ENCODE measurements at places on chromosomes 16 and 17.

DNA sequence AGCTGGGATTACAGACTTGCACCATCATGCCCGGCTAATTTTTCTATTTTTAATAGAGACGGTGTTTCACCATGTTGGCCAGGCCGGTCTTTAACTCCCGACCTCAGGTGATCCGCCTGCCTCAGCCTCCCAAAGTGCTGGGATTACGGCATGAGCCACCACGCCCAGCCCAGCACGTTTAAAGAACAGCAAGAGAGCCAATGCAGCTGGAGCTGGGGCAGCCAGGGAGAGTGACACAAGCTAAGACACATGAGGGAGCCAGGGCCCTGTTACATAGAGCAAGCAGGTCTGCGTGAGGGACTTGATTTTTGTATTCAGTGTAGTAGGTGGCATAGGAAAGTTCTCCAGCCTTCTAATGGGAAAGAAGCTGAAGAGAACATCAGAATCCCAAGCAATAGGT is 21.7 kb upstream of the GOSR2 start:
- H3K27ac ChIP-seq, result no peak overlapping the region
- no peak overlapping the region for H3K4me3 ChIP-seq
- DNase-seq, result no peak
- no peaks in the 10 kb centered on the region for H3K36me3 ChIP-seq

DNA sequence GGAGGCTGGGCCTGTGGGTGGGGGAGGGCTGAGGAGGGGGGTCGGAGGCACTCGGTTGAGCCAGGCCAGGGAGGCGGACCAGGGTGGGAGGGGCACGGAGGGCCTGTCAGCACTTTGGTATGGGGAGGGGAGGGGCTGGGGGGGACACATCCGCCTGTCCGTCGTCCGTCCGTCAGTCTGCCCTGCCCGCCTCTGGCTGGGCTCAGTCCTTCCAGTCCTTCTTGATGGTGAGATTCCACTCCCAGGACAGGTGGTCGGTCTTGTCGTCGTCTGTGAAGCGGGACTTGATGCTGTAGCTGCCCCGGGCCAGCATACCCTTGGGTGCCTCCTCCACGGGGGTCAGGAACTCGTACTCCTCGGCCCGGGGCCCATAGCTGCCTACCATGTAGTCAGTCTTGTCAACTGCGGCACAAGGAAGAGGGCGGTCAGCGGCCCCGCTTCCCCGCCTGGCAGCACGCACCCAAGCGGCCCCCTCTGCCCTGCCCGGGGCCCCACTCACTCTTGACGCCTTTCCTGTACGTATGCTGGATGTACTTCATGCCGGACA is 2.4 kb downstream of the ARHGDIA start:
- H3K4me3 ChIP-seq, result peak overlapping the region; percentile 74
- no peaks in the 10 kb centered on the region for H3K27me3 ChIP-seq
- H3K4me1 ChIP-seq, result peaks cover 41% of the 10 kb centered on the region
- H3K27ac ChIP-seq, result peak overlapping the region; percentile 99

DNA sequence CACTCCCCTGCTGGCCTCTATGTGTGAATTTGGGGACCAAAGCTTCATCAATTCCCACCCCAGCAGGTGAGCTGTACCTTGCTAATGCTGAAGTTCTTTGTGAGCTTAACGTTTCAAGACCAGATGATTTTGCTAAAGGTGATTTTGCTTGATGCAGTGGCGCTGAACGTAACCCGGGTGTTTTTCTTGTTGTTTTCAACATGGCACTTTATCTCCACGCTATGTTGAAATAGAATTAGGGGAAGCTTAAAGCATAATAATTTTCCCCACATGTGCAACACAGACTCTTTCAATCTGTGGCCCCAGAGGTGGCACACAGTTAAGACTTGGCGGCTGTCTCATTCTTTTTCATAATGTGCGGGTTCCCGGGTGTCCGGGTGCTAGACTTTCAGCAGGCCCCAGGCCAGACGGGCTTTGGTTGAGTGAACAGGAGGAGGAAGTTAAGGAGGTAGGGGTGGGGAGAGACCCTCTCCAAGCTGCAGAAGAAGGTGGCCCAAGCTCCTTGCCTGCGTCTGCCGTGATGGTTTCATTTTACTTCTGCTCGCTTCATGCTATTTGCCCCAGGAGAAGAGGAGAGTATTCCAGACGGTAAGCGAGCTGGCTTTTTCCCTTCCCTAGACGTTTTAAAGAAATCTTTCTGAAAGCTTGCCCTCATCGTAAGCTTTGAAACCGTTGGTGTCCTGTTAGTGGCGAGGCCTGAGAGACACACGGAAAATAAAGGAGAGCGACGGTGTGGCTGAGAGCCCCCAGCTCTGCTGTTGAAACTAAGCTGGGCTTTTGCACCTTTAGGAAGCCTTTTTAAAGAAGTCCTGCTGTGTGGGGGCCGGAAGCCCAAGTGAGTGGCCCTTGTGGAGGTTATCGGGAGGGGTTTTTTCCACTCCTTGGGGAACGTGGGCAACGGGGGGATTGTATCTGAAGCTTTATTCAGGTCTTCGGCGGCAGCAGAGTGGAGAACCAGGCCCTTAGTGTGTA is 4.2 kb downstream of the FOXC2 start:
- H3K4me1 ChIP-seq, result no peaks in the 10 kb centered on the region
- H3K36me3 ChIP-seq, result no peaks in the 10 kb centered on the region
- peaks cover 5% of the 10 kb centered on the region for H3K27me3 ChIP-seq
- H3K27ac ChIP-seq, result no peak overlapping the region

- no peak overlapping the region for H3K4me3 ChIP-seq
- H3K27ac ChIP-seq, result no peak overlapping the region
- DNase-seq, result no peak
- H3K4me1 ChIP-seq, result no peaks in the 10 kb centered on the region
Measured at GRCh38 chr17:73725794-73726515, 81.7 kb upstream of the SDK2 start.

DNA sequence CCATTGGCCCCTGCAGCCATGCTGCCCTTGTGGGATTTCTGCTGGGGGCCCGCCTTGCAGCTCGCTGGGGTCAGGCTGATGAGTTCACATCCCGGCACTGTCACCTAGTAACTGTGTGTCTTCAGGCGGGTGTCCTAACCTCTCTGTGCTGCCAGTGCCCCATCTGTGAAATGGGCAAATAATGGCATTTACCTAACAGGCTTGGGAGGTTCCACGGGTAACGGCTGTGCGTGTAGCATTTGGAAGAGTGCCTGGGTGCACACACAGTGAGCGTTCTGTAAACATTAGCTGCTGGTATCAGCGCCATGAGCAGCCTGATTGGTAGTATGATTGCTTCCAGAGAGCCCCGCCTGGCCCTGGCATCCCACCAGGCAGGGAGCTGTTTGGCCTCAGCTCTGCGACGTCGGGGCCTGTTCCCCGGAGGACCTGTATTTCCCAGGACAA is 167.3 kb upstream of the GSE1 start:
- no peak overlapping the region for H3K4me3 ChIP-seq
- no peaks in the 10 kb centered on the region for H3K36me3 ChIP-seq
- no peaks in the 10 kb centered on the region for H3K27me3 ChIP-seq

- H3K4me1 ChIP-seq, result no peaks in the 10 kb centered on the region
- H3K27me3 ChIP-seq, result peaks cover 9% of the 10 kb centered on the region
Measured at GRCh38 chr17:74971842-74972106, 785 bp downstream of the HID1 start.

GRCh38 chr17:799261-799660 is 17.1 kb downstream of the MRM3 start:
- H3K27me3 ChIP-seq, result no peaks in the 10 kb centered on the region
- H3K27ac ChIP-seq, result peak overlapping the region; percentile 36
- peaks cover 49% of the 10 kb centered on the region for H3K4me1 ChIP-seq
- no peak overlapping the region for H3K4me3 ChIP-seq
- DNase-seq, result no peak

DNA sequence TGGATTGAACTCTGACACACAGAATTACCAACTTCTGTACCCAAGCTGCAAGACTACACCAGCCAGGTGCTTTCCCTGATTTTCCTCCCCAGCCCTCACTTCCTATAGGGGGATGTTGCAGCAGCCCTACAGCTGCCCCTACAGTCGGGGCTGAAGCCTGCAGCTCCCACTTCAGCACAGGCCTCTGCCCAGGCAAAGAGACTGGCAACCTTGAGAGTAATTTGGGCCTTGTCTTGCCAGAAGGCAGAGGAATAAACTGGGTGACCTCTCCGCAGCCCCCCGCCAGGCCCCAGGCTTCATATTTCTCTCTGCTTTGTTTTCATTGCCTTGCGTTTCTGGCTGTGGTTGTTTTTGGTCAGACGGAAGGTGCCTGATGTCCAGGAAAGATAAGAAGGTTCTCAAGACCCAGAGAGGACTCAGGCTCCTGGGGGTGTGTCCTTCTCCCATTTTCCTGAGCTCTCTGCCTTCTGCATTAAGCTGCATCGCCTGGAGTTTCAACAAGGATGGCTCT is 32.0 kb downstream of the SLC6A4 start:
- H3K4me1 ChIP-seq, result no peaks in the 10 kb centered on the region
- DNase-seq, result no peak
- H3K27ac ChIP-seq, result no peak overlapping the region
- H3K4me3 ChIP-seq, result no peak overlapping the region

- H3K27me3 ChIP-seq, result no peaks in the 10 kb centered on the region
- DNase-seq, result no peak
- H3K4me1 ChIP-seq, result no peaks in the 10 kb centered on the region
- no peak overlapping the region for H3K27ac ChIP-seq
Measured at GRCh38 chr16:50925758-50926357, 184.0 kb downstream of the CYLD start.

DNA sequence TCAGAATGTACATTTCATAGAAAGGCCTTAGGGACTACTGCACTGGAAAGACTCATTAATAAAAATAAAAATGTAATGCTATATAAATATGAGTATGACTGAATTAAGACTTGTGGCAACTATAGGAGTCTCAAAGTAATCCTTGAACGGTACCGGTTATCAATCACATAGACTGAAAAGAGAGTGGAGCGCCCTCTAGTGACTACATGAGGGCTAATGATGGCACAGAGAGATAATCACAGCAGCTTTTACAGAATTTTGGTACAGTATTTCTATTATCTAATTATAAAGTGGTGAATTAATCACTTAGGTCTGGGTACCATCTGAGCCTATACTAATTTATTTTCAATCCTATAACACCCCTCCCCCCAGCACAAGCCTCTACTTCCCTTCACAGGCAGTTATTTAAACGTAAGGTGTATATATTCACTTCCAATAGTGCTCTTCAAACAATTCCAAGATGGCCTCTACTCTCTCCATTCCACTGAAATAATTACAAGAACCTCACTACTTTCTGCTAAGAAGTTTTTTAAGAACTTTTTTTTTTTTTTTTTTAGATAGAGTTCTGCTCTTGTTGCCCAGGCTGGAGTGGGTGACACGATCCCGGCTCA is 40.7 kb upstream of the ANKFY1 start:
- H3K4me3 ChIP-seq, result no peak overlapping the region
- DNase-seq, result no peak
- no peaks in the 10 kb centered on the region for H3K27me3 ChIP-seq
- H3K4me1 ChIP-seq, result peaks cover 23% of the 10 kb centered on the region
- peak overlapping the region; percentile 58 for H3K27ac ChIP-seq
- no peaks in the 10 kb centered on the region for H3K36me3 ChIP-seq

- no peaks in the 10 kb centered on the region for H3K27me3 ChIP-seq
- DNase-seq, result no peak
- H3K36me3 ChIP-seq, result no peaks in the 10 kb centered on the region
- no peaks in the 10 kb centered on the region for H3K4me1 ChIP-seq
- no peak overlapping the region for H3K4me3 ChIP-seq
Measured at GRCh38 chr16:7185165-7185564, 147.5 kb upstream of the RBFOX1 start.

GRCh38 chr16:76360404-76360803 is 83.2 kb downstream of the CNTNAP4 start:
- no peaks in the 10 kb centered on the region for H3K4me1 ChIP-seq
- H3K27ac ChIP-seq, result no peak overlapping the region
- no peaks in the 10 kb centered on the region for H3K27me3 ChIP-seq
- no peaks in the 10 kb centered on the region for H3K36me3 ChIP-seq
- no peak overlapping the region for H3K4me3 ChIP-seq
- DNase-seq, result no peak

DNA sequence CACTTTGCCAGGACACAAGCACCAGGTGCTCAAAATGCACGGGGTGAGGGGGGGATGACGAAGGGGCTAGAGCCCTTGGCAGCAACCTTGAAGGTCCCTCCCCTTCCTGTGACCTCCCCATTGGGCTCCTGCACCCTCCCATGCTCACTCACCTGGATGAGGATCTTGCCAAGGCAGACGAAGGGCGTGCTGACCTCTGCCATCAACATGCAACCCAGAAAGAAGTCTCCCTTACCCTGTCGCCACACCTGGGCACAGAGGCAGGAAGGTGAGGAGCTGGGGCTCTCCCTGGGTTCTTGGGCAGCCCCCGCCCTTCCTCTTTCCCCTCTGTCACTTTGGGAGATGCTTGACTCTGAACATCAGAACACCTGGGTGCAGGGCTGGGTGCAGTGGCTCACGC is 2.6 kb downstream of the C16orf92 start:
- peaks cover 9% of the 10 kb centered on the region for H3K27me3 ChIP-seq
- H3K4me3 ChIP-seq, result no peak overlapping the region
- no peaks in the 10 kb centered on the region for H3K36me3 ChIP-seq
- H3K27ac ChIP-seq, result no peak overlapping the region

GRCh38 chr17:68238164-68238870 is 9.5 kb upstream of the AMZ2 start:
- no peak overlapping the region for H3K4me3 ChIP-seq
- H3K4me1 ChIP-seq, result peaks cover 3% of the 10 kb centered on the region
- no peak for DNase-seq
- H3K27me3 ChIP-seq, result no peaks in the 10 kb centered on the region
- no peaks in the 10 kb centered on the region for H3K36me3 ChIP-seq

GRCh38 chr17:19787733-19788357 is 39.7 kb upstream of the ALDH3A1 start:
- H3K27me3 ChIP-seq, result no peaks in the 10 kb centered on the region
- H3K4me1 ChIP-seq, result no peaks in the 10 kb centered on the region
- H3K36me3 ChIP-seq, result peaks cover under 1% of the 10 kb centered on the region

DNA sequence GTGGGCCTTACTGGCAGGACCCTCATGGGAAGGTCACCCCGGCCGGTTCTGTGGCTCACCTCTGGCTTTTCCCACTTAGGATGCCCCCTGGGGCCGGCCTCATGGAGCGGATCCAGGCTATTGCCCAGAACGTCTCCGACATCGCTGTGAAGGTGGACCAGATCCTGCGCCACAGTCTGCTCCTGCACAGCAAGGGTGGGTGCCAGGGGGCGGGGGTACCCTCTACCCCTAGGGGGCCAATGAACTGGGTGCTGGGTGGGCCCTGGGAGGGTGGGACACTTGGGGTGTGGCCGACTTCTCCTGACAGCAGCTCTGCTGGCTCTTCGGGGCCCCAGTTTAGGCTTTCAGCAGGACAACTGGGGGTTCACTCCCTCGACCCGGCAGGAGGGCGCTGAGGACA is 34.3 kb downstream of the MGAT5B start:
- H3K27ac ChIP-seq, result no peak overlapping the region
- H3K27me3 ChIP-seq, result peaks cover 36% of the 10 kb centered on the region
- H3K36me3 ChIP-seq, result no peaks in the 10 kb centered on the region
- DNase-seq, result no peak
